ENCODE measurements at places on chromosomes 3 and 15.

DNA sequence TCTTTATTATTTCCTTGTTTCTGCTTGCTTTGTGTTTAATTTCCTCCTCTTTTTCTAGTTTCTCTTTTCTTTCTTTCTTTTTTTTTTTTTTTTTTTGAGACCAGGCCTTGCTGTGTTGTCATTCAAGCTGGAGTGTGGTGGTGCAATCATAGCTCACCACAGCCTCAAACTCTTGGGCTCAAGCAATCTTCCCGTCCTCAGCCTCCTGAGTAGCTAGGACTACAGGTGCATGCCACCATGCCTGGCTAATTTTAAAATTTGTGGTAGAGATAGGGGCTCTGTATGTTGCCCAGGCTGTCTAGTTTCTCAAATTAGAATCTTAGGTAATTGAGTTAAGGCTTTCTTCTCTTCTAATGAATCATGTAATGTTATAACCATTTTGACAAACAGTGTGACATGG, 22.4 kb downstream of the SLMAP start:
- no peak for DNase-seq

GRCh38 chr15:68196445-68197169, 8.5 kb downstream of the CALML4 start:
- no peak for DNase-seq

GRCh38 chr3:33937628-33938027, 139.2 kb downstream of the PDCD6IP start:
- DNase-seq = no peak

DNA sequence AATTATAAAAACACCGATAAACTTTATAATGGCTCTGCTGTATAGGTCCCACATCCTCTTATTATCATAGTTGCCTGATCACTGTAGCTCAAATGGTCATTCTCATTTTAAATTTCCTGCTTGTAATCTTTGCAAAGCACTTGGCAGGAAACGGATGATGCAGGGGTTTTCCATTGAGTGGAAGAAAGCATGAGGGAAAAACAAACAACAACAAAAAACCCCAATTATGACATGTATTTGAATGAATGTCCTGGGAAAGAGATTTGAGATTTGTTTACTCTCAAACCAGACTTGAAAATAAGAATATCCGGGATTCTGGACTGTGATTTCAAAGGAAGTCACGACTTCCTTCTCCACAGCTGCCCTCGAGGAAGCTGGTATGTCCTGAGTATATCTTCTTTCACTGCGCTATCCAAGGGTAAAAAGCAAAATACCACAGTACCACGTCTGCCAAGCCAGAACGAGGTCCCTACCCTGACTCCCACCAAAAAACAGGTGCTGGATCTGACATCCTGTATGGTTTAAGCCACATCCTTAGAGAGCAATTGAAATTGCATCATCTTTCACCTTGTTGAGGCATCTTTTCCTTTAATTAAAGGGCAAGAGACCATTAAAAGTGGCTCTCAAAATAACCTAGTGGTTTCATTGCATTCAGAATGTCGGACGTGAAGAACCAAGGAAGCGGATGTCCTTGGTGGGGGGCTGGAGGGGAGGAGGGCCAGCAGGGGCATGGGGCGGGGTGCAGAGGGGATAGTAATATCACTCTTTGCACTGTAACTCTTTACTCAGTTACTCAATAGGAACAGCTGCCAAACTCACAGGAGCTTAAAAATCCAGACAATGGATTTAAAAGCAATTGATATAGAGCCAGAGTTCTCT, 13.5 kb upstream of the TIPIN start:
- no peak for DNase-seq

- DNase-seq = no peak
Observed at GRCh38 chr3:25430287-25430934, 2.3 kb downstream of the RARB start.

DNA sequence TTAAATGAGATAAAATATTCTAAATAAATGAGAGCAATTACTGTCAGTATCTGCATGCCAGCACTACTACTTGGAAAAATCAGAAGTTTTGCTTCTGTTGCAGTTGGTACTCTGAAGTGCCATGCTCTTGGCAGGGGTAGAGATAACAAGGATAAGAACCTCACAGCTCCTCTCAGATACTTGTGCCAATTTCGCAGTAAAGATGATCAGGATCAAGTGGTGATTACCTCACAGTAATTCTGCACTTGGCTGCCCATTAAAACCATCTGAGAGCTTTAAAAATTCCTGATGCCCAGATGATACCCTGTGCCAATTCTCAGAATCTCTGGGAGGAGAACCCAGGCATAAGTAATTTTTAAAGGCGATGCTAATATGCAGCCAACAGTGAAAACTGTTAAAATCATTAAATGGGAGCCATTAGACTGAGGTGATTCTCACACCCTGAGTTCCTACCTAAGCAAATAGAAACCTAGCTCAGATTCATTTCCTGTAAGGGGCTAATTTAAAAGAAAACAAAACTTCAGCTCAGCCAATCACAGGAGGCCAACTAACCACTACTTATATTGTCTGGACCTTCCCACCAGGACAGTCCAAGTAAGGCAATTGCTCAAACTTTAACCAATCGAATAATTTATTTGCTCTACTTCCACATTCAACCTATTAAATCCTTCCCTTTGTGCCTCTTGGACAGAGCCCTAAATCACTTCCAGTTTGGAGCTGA, 171.2 kb downstream of the KCNMB2 start:
- no peak for DNase-seq

DNA sequence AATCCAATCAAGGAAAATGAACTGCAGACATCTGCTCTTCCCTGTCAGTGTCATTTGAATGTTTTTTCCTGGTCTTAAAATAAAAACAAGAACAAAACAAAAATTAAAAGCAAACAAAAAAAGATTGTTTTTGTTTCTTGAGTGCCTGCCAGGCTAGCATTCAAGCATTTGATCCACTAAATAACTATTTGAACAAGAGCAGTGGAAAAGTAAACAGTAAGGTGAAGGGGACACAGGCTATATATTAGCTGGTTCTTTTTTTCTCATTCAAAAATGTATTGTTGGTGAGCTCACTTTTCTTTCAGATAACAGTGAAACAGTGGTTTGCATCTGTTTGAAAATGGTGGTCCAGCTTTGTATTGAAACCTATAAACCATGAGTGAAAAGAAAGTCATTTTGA, 586.9 kb upstream of the SGO1 start:
- no peak for DNase-seq

DNA sequence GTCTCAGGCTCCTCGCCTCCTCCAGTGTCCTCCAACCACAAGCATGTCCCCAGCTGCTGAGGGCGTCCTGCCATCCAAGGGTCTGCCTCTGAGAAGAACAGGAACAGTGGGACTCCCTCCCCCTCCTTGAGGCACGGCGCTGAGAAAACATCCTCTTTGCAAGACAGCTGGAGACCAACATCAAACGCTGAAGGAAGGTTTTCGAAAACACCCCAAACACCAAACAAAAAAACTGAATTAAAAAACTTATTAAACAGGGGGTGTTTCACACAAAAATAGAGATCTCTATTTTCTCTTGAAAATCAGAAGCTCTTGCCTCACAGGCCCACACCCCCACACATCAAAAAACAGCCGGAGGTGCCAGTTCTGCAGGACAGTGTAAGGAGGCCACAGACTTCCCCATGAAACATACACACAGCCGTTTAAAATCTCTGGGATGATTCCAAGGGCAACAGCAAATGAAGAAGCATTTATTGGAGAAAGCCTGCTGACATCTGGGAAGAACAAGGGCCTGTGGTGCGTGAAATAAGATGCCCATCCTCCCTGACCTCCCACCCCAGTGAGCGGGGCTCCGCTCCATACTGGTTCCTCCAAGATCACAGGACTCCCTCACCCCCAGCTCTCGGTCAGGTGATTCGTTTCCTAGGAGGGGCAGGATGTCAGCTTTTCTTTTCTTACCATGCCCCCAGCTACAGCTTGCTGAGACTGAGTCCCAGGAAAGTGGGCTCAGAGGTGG, 71.3 kb downstream of the NUP210 start:
- DNase-seq = no peak

DNA sequence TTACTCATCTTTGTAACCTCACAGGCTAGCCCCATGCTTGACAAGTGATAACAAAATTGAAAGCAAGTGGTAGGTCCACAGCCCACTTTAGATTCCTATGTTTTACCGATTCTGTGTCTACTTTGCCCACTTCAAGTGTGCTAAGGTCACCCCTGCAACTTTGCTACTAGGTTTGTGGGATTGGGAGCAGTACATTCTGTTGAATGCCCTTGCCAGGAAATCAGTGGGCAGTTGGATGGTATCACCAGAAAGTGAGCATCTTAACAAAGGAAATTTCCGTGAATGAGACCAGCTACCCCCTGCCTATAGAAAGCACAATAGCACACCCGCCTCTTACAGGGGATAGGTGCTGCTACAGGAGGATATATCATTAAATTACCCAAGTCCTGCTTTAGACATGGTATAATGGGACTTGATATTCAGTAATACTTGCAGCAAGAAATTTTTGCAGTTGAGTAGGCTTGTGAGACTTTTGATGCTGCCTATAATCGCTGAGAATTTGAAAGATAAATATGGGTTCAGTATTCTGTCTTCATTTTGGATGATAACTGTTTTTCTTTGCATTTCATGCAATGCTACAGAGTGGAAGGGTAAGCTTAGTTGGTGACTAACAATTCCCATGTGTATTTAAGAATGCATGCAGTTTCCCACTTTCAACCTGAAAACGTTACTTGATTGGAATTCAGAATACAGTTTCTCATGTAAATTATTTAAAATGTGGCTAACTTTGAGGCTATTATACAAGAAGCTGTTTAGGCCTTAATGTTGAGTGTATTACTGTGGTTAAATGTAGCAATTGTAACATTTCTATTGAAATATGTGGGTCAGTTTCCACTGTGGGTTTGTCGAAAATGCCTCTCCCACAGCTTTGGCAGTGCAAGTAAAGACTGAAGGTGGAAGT, 9.5 kb downstream of the EBLN2 start:
- DNase-seq = no peak

DNA sequence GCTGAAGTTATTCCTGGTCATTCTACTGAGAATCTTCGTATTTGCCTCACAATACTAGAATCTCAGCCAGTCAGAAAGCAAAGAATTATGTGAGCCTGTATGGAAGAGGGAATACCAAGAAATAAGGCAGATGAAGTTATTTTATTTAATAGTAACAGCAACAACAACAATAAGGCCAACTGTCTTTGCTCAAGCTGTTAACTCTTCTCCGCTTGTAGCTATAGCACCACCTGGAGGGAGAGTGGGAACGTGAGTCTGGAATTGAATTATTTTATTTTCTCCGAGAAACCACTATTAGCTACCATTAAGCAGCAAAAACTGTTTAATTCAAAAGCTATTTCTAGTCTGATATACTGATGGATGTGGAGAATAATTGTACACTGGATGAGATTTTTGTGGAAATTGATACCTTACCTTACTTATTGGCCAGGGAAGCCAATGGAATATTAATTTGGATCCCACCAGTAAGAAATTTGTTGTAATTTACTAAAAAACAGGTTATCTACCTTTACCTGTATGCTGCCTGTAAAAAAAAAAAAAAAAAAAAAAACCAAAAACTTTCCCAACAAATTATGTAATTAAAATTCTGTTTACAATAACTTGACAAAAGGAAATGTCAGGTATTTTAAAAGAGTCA, 50.1 kb downstream of the CALML4 start:
- peak; percentile 7 for DNase-seq

- DNase-seq = no peak
Observed at GRCh38 chr15:27845535-27846369, 253.4 kb downstream of the OCA2 start.

DNA sequence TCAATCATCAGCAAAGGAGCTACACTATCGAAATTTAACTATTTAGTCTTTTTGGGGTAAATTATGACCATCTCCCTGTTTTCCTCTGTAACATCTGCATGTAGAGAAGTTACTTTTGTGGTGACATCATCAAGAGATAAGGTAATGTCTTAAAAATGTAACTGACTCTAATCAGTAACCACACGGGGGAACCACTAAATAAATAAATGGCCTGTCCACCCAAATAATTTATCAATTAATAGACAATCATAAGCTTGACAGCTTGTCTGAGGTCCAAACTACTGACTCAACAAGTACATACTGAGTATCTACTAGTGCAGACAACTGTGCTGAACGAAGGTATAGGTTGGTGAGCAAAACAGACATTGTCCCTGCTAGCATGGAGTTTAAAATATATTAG, 219.3 kb downstream of the SLC9A9 start:
- DNase-seq = no peak

GRCh38 chr3:23646184-23646920, 159.4 kb upstream of the UBE2E1 start:
- DNase-seq = no peak

GRCh38 chr3:72784226-72784625, 64.0 kb downstream of the SHQ1 start:
- DNase-seq = no peak

GRCh38 chr3:110324171-110324705, 747.4 kb upstream of the NECTIN3 start:
- no peak for DNase-seq

DNA sequence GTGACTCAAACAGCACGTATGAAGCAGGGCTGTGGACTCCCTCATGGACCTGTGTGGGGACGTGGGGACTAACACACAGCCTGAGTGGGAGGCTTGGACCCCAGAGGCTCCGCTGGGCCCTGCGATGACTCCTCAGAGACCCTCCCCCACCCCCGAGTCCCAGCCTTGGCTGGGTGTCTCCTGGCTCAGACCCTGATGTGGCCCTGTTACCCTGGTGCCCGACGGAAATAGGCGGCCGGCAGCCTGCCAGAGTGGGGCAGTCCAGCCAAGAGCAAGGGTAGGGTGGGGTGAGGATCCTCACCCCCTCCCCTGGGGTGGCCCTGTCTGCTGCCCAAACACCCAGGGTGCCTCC, 15.3 kb downstream of the TNK2 start:
- no peak for DNase-seq

- no peak for DNase-seq
Observed at GRCh38 chr3:58173029-58173668, 37.6 kb downstream of the DNASE1L3 start.

DNA sequence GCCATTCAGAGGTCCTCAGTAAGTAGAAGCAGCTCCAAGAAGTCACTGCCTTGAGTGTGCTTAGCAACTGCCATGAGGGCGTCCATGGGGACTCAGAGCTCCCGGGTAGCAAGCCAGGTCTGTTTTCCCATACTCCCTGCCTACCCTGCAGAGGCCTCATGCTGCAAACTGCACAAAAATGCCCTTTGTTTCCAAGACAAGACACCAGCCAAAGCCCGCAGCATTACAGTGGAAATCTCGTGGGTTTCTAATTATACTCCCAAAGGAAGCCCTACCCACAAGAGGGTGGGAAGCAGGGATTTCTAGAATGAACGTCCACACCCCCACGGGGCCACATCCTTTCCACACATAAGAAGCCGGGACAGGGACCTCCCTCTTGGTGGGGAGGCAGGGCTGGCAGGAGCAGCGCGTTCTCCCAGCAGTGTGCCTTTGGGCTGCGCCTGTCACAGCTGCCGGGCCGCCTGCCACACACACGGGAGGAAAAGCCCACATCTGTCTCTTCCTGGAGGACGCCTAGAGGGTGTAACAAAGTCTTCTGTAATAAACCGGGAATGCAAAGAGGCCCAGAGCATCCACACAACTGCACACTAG, 31.1 kb downstream of the FAM174B start:
- DNase-seq = no peak
